ENCODE measurements at places on chromosomes 4 and X. TPM values are rescaled to one million over a fixed set of nuclear protein-coding genes. Genes with fewer than 3 reads are reported as not detected.

Gene SOWAHD
- 3.8 TPM for polyA plus RNA-seq

Gene CHRDL1
- 3.6 TPM for polyA plus RNA-seq

Gene GAGE1
- polyA plus RNA-seq = not detected

Gene KDR
- 27.9 TPM for polyA plus RNA-seq

Gene ZCCHC12
- 0.70 TPM for polyA plus RNA-seq

Gene TMPRSS11D
- not detected for polyA plus RNA-seq

Gene SLC6A8
- 19.5 TPM for polyA plus RNA-seq

Gene IL2
- polyA plus RNA-seq = not detected
